ENCODE measurements at places on chromosomes 6 and 20.

GRCh38 chr6:149565527-149566409, at the start of gene GINM1:
Gene GINM1, plus strand, starts transcription at chr6:149566375. Its CDS starts 40 bp downstream, at chr6:149566415.
- peak; percentile 99 for DNase-seq

- DNase-seq: no peak
Observed at GRCh38 chr20:63896264-63897105, 1.6 kb downstream of the DNAJC5 start.

- DNase-seq: no peak
Observed at GRCh38 chr6:32658268-32658897, 8.1 kb downstream of the HLA-DQB1 start.

DNA sequence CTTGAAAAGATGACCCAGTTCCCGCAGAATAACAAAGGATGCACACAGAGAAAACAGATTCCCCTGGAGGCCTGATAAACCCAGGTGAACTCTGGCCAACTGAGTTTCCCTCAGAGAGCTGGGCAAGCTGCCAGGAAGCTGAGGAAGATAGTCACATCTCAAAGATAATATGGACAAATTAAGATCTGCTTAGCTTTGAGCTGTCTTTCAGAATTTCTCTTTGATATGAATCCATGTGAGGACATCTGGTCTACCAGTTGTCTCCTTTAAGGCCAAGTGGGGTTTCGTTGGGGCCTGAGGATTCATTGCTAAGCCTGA, 59.5 kb downstream of the ID4 start:
- DNase-seq: no peak

- DNase-seq: no peak
Observed at GRCh38 chr6:123784330-123784729, 19.3 kb upstream of the NKAIN2 start.

DNA sequence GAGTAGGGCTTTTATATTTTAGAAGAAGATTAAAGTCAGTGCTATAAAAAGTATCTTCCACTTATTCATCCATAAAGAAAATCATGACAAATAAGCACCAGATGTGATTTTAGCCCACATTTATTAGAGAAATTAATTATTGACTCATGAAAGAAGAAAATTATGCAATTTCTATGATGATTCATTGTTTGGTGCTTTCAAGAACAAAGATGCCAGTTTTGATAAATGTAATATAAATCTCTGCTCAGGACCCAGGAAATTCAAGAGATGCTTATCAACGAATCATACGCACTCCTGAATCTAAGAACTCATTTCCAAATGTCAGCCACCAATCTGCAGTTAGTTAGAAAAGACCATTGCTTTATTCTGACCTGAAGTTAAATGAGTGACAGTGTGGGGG, 211.4 kb downstream of the ARHGAP18 start:
- DNase-seq: no peak

GRCh38 chr6:110682460-110682853, 132.8 kb downstream of the CDK19 start:
- DNase-seq: peak; percentile 53

DNA sequence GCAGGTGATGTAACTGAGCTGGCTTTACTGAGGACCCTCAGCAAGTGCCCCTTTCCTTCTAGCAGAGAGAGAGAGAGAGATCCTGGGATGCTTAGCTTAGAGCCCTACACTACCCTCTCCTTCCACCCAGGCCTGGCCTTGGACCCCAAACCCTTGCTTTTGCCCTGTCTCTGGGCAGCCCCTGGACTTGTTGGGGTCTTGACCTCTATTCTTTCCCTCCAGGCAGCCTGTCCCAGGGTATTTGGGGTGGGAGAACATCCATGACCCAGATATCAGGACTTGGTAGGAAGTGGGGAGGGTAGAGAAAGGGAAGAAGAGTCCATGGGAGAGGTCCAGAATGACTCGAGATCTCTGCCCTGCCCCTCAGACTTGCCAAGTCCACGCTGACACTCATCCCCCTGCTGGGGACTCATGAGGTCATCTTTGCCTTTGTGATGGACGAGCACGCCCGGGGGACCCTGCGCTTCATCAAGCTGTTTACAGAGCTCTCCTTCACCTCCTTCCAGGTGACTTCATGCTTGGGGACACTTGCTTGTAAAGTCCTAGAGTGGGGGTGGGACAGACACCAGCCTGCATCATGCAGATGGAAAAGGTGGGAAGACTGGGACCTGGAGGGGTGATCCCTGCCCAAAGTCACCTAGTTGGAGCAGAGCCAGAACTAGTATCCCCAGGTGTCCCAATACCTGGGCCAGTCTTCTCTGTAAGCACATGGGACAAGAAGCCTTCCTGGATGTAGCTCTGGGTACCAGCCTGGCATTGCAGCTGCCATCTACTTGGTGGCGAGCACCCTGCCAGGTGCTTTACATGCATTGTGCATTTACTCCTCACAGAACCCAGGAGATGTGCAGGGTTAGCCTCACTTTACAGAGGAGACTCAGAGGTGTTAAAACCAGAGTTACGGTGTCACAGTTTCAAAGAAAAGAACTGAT, 30.9 kb downstream of the GLP1R start:
- DNase-seq: no peak

DNA sequence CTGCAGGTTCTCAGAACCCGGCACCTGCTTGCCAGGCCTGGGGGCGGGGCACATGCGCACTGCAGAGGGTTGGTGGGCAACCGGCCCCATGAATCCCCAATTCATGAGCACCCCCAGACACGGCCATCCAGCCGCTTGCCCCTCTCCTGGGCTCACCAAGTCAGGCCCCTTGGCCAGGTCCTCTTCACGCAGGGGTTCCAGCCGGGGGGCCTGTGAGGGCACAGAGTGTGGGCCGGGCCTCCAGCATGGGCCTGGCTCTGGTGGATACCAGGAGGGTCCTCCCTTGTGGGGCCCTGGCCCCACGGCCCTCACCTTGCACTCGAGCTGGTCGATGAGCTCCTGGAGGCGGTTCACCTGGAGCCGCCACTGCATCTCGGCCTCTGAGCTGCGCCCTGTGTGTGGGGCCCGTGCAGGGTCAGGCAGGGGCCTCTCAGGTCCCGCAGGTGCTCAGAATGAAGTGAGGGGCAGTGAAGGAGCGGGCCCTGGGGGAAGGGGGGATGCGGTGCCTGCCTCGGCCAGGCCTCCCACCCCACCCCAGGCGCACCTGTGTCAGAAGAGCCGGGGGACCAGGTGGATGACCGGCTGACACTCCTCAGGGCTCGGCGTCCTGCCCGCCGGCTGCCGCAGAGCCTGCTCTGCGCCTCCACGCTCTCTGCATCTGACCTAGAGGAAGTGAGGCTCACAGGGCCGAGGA, 2.6 kb upstream of the C20orf144 start:
- no peak for DNase-seq

DNA sequence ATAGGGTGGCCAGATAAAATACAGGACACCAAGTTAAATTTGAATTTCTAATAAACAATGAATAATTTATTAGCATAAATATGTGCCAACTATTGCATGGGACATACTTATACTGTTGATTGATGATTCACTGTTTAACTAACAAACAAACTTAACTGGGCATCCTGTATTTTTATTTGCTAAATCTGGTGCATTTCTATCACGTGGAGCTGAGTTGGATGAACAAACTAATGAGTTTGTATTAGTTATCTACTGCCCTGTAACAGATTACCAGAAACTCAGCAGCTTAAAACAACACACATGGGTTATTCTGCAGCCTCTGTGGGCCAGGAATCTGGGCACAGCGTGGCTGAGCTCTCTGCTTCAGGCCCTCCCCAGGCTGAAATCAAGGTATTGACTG, 28.2 kb upstream of the PMEPA1 start:
- no peak for DNase-seq

- DNase-seq: no peak
Observed at GRCh38 chr6:47967843-47968242, 143.2 kb downstream of the PTCHD4 start.

- DNase-seq: no peak
Observed at GRCh38 chr6:83853178-83854000, at the start of gene RIPPLY2. Gene RIPPLY2, plus strand, starts transcription at chr6:83853360. Its CDS starts 57 bp downstream, at chr6:83853417.

- peak; percentile 85 for DNase-seq
Observed at GRCh38 chr6:28742668-28743270, 181.0 kb downstream of the TRIM27 start.

DNA sequence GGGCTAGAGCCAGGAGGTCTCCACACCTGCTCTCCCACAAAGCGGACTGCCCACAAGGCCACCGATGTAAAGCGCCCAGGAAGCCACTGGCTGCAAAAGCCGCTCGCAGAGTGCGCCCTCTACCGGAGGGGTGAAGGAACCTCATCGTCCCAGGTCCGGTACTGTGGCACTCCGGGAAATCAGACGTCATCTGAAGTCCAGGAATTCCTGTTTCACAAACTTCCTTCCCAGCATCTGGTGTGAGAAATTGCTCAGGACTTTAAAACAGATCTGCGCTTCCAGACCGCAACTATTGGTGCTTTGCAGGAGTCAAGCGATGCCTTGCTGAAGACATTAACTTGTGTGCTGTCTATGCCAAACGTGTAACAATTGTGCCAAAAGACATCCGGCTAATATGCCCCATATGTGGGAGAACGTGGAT, 115.1 kb upstream of the ARID1B start:
- DNase-seq: no peak

DNA sequence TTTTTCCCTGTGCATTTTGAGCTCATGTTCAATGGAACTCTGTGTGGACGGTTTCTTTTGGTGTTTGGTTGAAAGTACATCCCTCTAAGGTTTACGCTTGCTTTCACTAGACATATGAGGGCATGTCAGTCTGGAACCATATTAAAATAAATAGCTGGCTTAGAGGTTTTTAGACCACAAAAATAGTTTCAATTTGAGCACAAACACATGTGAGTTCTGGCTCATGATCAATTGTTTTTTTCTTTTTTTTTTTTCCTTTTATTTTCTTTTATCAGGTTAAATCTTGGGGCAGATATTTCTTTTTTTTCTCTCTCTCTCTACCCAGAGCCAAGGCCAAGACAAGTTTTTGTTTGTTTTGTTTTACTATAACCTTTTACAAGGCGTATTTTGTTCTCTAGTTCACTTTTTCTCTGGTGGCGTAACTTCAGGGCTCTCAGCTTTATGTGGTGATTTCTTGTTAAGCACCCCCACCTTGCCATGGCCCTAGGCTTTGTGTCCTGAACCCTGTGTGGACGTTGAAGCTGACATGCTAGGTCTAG, 92.9 kb downstream of the SHLD1 start:
- no peak for DNase-seq

DNA sequence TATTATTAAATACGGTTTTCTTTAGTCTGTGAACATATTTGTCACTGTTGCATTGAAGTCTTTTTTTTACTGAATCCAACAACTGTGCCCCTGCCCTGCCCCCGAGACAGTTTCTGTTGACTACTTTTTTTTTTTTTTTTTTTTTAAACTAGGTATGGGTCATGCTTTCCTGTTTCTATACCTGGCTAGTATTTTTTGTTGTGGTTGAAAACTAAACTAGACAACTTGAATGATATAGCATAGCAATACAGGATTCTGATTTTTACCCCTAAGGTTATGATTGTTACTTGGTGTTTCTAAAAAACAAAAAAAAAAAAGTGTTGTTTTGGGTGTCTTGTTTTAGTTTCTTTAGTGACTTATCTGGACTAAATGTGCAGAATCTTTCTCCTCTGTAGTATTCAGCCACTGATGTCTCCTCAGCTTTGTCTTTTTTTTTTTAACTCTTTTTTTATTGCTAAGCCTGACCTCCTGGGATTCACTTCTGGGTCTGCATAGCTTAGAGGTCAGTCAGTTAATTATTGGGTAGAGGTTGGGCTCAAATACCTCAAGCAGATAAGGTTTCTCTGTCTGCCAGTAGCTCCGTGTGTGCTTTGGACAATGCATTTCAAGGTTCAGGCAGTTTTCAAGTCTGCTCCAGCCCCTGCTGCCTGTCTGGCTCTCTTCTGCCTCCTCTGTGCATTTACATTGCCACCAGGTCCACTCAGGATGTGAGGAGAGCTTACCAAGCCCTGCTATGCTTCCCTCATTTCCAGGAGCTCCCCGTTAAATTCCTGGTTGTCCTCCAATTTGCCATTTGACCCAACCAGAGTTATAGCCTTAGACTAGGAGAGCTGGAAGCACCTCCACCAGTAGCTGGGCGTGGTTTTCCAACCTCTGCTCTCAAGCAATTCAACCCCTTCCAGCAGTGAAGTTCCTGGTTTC, 91.4 kb downstream of the SYNDIG1 start:
- no peak for DNase-seq

- DNase-seq: no peak
Observed at GRCh38 chr6:155426408-155426945, 29.2 kb downstream of the NOX3 start.

- DNase-seq: no peak
Observed at GRCh38 chr6:71982389-71982788, 96.0 kb downstream of the RIMS1 start.

DNA sequence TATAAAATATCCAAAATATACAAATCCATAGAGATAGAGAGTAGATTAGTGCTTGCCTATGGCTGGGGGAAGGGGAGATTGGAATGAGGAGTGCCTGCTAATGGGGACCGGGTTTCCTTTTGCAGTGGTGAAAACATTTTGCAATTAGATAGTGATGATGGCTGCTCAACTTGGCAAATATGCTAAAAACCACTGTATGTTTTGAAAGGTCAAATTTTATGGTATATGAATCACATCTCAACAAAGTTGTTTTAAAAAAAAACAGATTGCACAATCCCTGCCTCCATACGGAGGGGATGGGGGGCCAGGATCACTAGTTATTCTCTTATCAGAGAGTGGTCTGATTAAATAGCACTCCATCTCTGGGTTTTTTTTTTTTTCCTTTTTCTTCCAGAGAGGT, 76.9 kb upstream of the RIPOR2 start:
- no peak for DNase-seq

- no peak for DNase-seq
Observed at GRCh38 chr20:64093013-64093503, 8.9 kb upstream of the LKAAEAR1 start.

GRCh38 chr6:63816982-63817436, 181.4 kb downstream of the PHF3 start:
- DNase-seq: peak; percentile 75

DNA sequence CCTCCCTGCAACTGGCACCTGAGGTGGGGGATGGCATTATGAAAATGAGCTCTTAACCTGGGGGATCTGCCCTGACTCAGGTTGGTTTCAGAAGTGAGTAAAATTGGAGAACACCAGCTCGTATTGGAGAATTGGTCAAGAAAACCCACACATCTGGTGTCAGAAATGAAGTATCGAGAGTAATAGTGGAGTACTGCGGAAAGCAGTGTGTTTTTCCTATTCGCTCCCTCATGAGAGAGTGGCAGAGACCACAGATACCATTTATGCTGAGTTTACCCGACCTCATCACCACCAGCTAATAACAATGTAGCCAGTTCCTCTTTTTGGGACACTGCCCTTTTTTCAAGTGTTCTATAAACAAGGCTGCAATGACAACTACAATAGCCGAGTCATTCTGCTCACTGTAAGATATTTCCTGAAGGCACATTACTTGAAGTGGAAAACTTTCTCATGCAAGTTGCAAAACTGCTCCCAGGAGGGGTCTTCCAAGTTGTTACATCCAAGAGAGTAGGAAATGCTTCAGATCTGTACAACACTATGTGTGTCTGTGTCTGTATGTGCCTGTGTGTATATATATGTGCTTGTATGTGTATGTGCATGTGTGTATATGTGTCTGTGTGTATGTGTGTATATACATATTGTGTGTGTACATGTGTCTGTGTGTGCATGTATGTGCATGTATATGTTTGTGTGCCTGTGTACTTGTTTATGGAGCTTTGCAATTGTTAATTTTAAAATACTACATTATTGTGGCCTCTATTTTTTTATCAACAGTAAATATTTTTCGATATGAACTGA, 106.0 kb upstream of the CST7 start:
- no peak for DNase-seq
